Activated T-helper 1 cell treated with anti-CD3 and anti-CD28 coated beads, Interleukin-2, amount 50 U/mL, for 16 hours (primary cell): ENCODE measurements at places on chromosomes 5 and 9.
A peak's percentile ranks its signal among the peaks of the same experiment; 100 is the strongest.

- DNase-seq = no peak
Observed at GRCh38 chr9:137255448-137256114, 454 bp downstream of the NELFB start.

DNA sequence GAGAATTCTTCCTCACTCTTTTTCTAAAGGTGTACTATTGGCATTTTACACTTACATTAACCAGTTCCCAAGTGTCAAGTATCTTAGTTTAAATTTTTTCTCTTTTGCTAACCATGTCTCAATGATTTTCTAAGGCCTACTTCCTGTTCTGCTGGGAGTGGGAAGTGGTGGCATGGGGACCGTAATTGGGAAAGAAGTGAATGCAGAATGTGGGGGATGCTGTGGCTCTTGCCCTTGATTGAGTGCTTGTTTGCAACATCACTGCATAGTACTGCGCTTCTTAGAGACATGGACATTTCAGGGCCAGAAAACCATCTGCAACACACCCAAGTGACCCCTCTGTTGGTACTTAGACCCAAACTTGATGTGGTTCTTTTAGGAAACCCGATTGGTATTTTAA, 32.8 kb downstream of the MRRF start:
- DNase-seq = no peak

- no peak for DNase-seq
Observed at GRCh38 chr5:73303148-73304079, 130.4 kb downstream of the TMEM174 start.

- DNase-seq = no peak
Observed at GRCh38 chr5:77972469-77973252, 196.5 kb upstream of the TBCA start.

DNA sequence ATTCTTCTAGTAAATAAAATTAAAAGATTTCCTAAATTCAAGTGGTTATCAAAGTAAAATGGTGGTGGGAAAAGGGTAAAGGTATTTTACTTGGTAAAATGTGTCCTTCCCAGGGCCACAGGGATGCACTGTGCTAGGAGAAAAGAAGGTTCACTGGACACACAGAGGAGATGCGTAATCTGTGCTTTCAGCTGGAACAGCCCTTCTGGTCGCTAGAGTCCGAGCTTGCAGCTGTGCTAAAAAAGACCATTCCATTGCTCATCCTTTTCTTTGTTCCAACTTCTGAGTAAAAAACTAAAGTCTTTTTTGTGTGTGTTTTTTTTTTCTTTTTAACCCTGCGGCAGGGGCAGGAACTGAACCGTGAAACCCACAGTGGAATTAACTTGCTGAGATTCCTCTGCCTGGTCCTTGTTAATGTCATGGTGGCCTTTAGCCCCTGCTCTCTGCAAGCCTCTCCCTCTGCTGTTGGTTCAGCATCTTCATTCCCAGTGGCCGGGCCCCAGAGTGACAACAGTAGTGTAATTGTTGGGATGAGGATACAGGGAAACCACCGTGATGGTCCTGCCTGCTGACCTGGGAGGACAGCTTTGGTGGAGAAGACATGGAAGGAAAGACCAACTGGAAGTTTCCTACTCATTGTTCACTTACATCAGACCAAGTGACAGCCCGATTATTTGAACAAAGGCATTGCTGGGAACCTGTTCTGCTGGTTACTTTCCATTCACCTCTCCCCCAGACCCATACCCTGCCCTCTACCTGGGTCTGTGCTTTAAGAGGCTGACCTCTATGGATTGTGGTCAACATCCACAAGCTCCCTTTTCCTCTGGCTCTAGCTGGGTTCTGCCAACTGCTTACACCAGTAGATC, 31.9 kb upstream of the FSTL4 start:
- DNase-seq = no peak

- DNase-seq = no peak
Observed at GRCh38 chr9:22084336-22085035, 75.4 kb upstream of the CDKN2B start.

- no peak for DNase-seq
Observed at GRCh38 chr5:137791799-137792198, 37.6 kb upstream of the HNRNPA0 start.

- DNase-seq = peak; percentile 47
Observed at GRCh38 chr5:392431-392988, 50.5 kb upstream of the EXOC3 start.

DNA sequence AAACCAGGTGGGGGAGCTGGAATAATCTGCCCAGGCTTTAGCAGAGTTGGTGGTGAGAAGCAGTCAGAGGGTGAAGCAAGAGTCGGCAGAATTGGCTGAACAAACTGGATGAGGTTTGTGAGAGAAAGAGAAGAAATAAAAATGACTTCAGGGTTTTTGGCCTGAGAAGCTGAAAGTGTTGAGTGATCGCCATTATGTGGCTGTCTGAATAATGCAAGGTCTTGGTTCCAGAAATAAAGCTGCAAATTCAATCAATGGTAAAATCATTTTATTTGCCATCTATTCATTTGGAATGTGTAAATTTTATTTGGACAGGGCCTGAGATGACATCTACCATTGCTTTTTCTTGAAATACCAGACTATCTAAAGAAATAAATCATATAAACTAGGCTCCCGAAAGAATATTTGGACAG, 50.4 kb upstream of the DAB2 start:
- no peak for DNase-seq

DNA sequence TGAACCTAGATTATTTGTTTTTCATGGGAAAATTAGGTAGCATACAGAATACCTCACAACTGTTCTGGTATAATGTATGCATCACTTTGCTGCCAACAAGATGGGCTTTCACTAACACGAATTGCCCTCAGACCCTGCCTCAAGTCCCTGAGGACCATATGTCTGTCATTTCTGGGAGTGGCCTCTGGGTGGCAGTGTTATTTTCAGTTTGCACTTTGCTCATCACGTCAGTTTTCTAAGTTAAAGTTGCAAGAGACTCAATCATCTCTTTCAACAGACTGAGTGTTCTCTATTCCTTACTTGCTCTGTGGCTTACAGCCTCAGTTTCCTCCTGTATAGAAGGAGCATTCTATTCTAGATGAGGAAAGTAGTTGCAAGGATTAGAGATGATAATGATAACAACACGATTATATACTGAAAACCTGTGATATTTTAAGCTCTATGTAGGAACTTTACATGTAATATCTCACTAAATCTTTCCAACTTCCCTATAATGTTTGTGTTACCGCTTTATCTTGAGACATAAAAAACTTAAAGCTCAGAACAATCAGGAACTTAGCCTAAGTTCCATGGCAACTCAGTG, 55.7 kb downstream of the TSSK1B start:
- peak; percentile 27 for DNase-seq

- no peak for DNase-seq
Observed at GRCh38 chr5:9187614-9188013, 358.3 kb downstream of the SEMA5A start.

DNA sequence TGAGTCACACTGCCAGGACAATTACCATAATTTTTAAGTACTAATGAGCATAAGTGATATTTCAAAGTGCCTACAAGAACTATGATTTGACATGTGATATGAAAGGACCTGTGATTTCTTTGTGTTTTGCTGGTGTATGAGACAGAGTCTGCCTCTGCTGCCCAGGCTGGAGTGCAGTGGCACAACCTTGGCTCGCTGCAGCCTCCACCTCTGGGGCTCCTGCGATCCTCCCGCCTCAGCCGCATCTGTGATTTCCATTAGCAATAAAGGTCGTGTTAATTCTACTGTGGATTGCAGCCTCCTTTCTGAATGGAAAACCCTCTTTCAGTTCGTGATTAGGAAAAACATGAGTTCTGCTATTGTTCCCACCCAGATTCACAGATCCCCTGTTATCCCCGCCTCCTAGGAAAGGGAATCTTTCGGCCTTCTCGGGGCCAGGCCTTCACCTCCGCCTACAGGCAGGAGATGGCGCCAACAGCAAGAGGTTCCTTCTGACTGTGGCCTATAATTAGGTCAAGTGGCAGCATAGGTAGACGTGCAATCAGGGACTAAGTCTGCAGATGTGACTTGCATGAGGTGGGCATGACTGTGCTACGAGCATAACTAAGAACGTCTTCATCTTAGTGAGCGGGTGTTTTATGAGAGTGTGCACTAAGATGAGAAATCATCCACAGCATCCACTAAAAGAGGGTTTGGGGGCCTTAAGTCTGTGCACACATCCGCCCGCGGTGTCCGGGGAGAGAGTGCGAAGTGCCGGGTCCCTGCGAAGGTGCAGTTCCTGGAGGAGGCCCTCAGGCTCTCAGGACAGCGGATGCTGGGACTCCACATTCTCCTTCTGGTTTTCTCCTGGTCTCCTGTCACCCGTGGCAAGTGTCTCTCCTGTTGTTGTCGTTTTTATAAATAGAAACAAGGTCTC, 23.1 kb downstream of the TRIM7 start:
- DNase-seq = no peak

- no peak for DNase-seq
Observed at GRCh38 chr9:93177676-93178075, 6.3 kb upstream of the WNK2 start.

DNA sequence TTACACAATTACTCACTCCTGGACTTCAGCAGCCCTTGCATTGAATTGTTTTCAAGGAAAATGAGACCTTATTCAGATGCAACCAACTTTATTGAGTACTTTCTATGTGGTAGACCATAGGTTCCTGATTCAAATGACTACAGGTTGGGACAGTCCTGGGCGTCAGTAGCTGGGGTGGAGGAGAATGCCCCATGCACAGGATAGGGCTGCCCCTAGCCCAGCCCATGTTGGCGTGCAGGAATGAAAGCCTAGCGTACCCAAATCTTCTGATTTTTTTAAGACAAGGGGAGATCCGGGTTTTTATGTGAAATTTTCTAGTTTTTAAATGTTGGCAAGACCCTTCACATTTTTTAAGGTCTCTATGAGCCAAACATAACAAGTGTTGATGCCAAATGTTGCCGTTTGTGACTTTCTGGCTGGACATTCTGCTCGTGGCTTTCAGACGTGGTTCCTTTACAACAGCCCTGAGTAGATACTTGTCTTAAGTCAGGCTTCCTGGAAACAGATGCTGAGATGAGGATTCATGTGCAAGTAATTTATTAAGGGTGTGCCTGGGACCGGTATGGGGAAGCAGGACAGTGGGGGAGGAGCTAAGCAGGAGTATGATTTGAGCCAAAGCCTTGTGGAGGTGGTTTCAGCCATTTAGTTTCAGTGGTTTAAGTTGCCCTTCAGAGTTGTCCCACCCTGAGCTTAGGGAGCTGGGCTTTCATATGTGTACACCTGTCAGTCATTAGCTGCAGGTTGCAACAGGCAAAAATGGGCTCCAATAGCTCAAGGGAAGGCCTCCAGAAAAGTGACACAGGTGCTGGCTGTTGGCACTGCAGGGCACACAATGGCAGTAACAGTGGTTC, 154.1 kb downstream of the NTRK2 start:
- no peak for DNase-seq

- DNase-seq = no peak
Observed at GRCh38 chr5:122164831-122165558, 35.6 kb downstream of the ZNF474 start.

DNA sequence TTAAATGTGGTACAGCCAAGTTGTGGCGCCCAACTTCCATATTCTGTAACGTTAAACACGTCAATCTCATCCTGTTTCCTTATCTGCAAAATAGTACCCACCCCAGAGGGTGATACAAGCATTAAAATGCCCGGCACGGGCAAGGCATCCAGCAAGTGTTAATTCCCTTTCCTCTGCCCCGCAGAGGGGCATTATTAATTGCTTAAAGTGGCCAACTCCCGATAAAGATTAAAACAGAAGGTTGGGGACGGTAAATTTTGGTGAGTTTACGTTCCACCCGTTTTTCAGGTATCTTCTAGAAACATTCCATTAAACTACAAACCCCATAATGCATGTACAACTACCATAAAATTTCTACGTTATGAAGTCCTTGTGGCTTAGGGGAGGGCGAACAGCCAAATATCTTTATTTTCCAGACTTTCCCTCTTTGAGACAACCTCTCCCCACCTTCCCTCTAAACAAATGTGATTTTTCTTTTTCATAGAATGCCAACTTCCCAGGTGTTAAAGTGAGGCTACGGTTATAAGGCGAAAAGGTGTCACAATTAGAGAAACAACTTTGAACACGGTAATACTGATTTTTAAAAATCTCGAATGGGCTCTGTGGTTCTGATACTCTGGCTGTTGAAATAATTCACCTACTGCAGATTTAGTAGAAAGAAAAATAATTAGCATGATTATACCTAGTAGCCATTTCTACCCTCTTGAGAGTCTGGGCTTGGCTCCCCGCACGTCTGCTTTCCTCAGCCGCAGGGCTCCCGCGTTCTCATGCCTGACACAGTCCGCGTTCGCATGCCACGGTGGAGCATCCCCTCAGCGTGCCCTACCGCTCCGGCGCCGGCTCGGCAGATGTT, 1.2 kb upstream of the GPBP1 start:
- no peak for DNase-seq

- no peak for DNase-seq
Observed at GRCh38 chr5:129021744-129022143, 56.5 kb downstream of the SLC27A6 start.

- DNase-seq = no peak
Observed at GRCh38 chr5:127492854-127493738, 24.3 kb upstream of the PRRC1 start.

- no peak for DNase-seq
Observed at GRCh38 chr5:83564069-83564749, 92.7 kb downstream of the VCAN start.

GRCh38 chr5:83133797-83134196, 56.5 kb downstream of the XRCC4 start:
- DNase-seq = no peak

- no peak for DNase-seq
Observed at GRCh38 chr9:130254747-130255630, 10.6 kb upstream of the HMCN2 start.

DNA sequence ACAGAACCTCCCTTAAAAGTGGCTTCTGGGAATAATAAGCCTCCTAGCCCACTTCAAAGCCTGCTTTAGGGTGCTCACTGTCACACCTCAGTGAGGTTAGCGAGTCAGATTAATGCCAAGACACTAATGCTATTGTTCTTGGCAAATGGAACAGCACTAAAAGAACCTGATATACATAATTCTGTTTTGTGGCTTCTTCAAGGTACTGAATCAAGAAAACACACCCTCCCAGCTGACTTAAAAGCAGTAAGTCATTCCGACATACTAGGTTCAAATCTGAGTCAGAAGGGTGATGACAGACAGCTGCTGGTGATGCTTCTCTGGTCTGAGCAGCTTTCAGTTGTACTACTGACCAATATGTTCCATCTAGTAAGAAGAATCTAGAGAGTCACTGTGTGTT, 121.6 kb downstream of the OXCT1 start:
- no peak for DNase-seq

- DNase-seq = no peak
Observed at GRCh38 chr9:84759300-84759750, 89.8 kb downstream of the NTRK2 start.

DNA sequence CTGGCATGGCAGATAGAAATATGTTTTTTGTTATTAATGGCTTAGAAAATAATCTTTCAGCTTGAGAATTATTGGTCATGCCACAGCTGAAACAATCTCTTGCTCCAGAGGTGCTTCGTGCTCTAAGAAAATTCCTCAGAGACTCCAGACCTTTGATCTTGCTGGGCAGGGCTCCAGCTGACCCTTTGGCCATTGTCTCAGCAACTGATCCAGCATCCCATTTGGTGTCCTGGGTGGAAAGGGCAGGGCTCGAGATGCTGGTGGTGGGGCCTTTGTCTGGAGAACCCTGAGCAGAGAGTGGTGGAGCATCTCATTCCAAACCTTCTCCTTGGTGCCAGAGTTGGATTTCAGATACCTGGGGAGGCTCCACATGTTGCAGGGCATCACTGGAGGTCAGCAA, 43.2 kb upstream of the PIK3R1 start:
- DNase-seq = no peak

- DNase-seq = no peak
Observed at GRCh38 chr9:31839273-31839672, 545.2 kb upstream of the ACO1 start.
